ENCODE measurements at places on chromosomes 1 and 21. TPM values are rescaled to one million over a fixed set of nuclear protein-coding genes. Genes with fewer than 3 reads are reported as not detected.

DNA sequence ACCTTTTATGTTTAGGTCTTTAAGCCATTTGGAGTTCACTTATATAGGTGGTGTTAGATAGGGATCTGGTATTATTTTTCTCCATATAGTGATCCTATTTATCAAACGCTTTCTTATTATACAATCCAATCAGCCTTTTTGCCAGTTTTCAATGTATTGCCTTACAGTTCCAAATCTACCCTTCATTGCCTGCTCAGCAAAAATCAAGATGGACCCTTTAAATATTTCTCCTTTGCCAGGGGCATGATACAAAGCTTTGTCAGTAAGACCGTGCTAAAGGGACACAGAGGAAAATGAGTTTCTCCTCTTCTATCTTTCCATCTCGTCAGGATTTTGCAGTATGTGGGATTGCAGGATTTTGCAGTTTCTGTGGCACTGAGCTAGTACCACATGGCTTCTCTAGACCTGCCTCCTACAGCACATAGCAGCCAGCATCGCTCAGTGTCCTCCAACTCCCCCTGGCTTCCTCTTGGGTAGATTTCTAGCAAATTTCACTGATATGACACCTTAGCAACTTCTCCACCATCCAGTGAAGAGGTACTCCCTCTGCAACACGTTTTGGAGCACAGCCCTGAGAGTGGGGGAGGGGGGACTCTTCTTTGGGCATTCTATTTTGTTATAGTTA lies 22.5 kb upstream of the CAP1 start:
- DNase-seq: no peak

GRCh38 chr1:37035014-37035691 lies 838 bp upstream of the GRIK3 start:
- no peak for DNase-seq

- DNase-seq: no peak
Measured at GRCh38 chr1:184621260-184621659, 133.4 kb downstream of the EDEM3 start.

Gene C1orf53
- 2.4 TPM for total RNA-seq

GRCh38 chr1:205441716-205442050 lies 14.2 kb downstream of the BLACAT1 start:
- no peak for DNase-seq

DNA sequence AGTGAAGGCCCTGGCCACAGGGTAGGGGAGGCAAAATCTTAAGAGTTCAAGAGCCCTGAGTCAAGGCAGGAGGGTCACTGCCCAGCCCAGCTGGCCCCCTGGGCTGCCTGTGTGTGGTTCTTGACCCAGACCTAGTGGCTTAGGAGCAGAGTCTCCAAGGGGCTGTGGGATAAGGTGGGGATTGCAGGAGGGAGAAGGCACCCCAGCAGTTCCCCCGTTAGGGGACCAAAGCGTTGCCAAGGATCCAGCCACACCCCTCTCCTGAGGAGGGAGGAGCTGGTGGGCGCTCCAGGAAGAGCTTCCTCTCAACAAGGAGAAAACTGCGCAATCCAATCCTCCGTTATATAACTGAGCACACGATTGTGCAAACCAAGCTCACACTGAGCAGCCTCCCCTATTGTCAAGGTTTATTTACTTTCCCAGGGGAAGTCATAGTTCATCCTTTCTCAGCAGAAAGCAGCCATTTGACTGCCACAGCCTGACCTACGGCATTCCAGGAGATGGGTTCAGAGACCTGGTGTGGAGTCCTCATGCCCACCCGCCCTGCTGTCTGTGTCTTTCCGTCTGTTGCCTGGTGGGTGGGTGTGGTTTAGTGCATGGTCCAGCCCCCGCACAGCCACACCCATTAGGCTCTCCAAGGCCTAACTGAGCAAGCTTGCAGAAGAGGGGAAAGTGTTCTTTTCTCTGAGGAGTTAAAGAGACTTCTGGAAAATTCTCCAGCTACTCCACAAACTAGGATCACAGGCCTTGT lies 3.5 kb downstream of the EPHX1 start:
- no peak for DNase-seq

- no peak for DNase-seq
Measured at GRCh38 chr1:78375996-78376395, 114.8 kb upstream of the PTGFR start.

Gene SLC22A15
- total RNA-seq: 11.4 TPM
